ENCODE measurements at places on chromosomes 3 and 15. TPM values are rescaled to one million over a fixed set of nuclear protein-coding genes. Genes with fewer than 3 reads are reported as not detected.

The MME gene
- 1.1 TPM for total RNA-seq

The RUVBL1 gene
- total RNA-seq, result 18.4 TPM

The GAP43 gene
- total RNA-seq, result 0.60 TPM

GRCh38 chr3:56800832-56801661 lies 702 bp downstream of the ARHGEF3 start:
- no peak for DNase-seq

DNA sequence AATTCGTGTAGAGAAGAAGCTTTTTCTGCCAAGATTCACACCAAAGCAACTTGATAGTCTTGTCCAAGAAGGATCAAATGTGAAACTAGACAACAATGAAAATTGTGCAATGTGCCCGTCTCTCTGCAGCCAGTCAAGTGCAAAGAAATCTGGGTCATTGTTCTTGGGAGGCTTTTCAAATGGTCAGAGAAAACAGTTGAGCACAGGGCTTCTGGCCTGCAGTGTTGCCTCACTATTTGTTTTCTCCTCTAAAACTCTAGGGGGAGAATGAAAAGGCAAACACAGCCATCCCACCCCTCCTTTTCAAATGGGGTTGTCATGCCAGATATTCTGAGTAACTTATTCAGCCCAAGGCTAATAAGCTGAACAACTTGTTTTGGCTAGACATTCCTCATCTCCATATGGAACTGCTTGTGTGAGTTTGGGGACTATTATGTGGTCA lies 417.6 kb upstream of the CDIN1 start:
- DNase-seq, result no peak

GRCh38 chr3:150407808-150408220 lies 284 bp upstream of the TSC22D2 start:
- no peak for DNase-seq

- no peak for DNase-seq
Measured at GRCh38 chr3:174089592-174089991, 692.0 kb downstream of the NLGN1 start.

- no peak for DNase-seq
Measured at GRCh38 chr3:131948806-131949205, 86.0 kb downstream of the CPNE4 start.

All from posterior vena cava (tissue), 2 donors.